ENCODE measurements at places on chromosomes 1 and 21.

DNA sequence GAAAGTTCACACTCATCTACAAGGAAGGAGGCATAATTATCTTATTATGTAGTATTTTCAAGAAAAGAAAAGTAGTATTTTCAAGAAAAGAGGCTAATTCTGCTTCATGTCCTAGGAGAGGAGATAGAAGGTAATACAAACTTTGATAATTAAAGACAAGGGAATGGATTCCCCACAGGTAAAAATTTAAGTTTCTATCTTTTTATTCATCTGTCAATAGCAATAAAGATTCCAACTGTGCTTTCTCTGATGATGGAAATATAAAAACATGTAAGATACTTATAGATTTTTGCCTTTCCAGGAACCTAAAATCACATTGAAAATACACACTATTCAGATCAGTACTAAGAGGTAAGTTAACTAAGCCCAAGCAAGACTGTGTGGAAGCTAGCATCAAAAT, at the start of gene OR2M2:
Gene OR2M2 (plus strand): TSS at position 301 of the 400 bp plus-strand sequence. CDS start 5,165 bp downstream, outside the sequence.
- no peak within 1 kb of the TSS for H3K4me3 ChIP-seq
- H3K27me3 ChIP-seq = no peaks in the 10 kb centered on the region
- DNase-seq = no peak
- no peak within 1 kb of the TSS for H3K27ac ChIP-seq

- no peaks in the 10 kb centered on the region for H3K4me1 ChIP-seq
- H3K36me3 ChIP-seq = peaks cover 21% of the 10 kb centered on the region
- H3K27ac ChIP-seq = no peak overlapping the region
- no peak for DNase-seq
- no peaks in the 10 kb centered on the region for H3K27me3 ChIP-seq
- no peak overlapping the region for H3K4me3 ChIP-seq
These were observed 10.3 kb downstream of the PARS2 start for GRCh38 chr1:54754045-54754444.

GRCh38 chr21:45601551-45601950, 42.0 kb upstream of the PCBP3 start:
- no peak overlapping the region for H3K27ac ChIP-seq
- H3K27me3 ChIP-seq = no peaks in the 10 kb centered on the region
- H3K36me3 ChIP-seq = no peaks in the 10 kb centered on the region

- H3K36me3 ChIP-seq = no peaks in the 10 kb centered on the region
- no peak for DNase-seq
- H3K27ac ChIP-seq = no peak overlapping the region
These were observed 13.9 kb upstream of the IL20 start for GRCh38 chr1:206851341-206852010.

DNA sequence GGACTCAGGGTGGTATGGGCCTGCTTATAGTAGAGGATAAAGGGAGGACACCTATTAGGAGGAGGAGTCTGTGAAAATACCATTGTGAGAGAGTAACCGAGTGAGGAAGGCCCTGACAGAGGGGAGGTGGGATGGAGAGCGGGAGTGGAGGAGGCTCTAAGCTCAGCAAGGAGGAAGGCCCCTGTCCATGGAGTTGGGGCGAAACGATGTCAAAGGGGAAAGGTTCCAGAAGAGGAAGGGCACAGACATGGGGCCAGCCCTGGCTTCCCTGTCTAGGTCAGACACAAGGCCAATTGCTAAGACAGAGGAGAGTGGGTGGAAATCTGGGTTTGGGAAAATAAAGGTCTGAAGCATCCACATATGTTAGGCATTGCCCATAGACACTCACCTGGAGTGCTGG, 44.2 kb downstream of the ELK4 start:
- no peaks in the 10 kb centered on the region for H3K36me3 ChIP-seq
- no peaks in the 10 kb centered on the region for H3K27me3 ChIP-seq
- no peak overlapping the region for H3K27ac ChIP-seq
- peaks cover 18% of the 10 kb centered on the region for H3K4me1 ChIP-seq
- H3K4me3 ChIP-seq = no peak overlapping the region
